Esophagus muscularis mucosa (tissue), 4 donors: ENCODE measurements at places on chromosomes 2 and 18. TPM values are rescaled to one million over a fixed set of nuclear protein-coding genes. Genes with fewer than 3 reads are reported as not detected.

- H3K36me3 ChIP-seq: no peaks in the 10 kb centered on the region
- no peak overlapping the region for H3K4me3 ChIP-seq
- no peaks in the 10 kb centered on the region for H3K27me3 ChIP-seq
- H3K4me1 ChIP-seq: peaks cover 21% of the 10 kb centered on the region
- no peak for DNase-seq
Measured at GRCh38 chr2:134305109-134305491, 51.2 kb downstream of the MGAT5 start.

DNA sequence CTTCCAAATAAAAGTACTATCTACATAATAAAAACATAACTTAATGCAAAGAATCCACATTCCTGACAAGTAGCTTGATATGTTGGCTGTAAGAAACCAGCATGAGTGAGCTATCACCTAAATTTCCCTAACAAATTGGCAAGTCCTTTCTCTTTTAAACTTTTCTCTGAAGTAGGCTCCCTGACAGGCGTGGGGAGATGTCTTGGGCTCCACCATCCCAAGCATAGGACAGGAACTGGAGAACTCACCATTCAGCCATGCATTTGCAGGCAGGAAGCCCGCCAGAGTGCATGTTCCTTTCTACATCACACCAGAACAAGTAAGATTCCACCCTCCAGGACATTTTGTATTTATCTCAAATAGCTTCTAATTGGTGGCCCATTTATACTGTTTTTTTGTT lies 921.9 kb upstream of the CELF4 start:
- no peak overlapping the region for H3K27ac ChIP-seq
- no peaks in the 10 kb centered on the region for H3K4me1 ChIP-seq
- no peak overlapping the region for H3K4me3 ChIP-seq

DNA sequence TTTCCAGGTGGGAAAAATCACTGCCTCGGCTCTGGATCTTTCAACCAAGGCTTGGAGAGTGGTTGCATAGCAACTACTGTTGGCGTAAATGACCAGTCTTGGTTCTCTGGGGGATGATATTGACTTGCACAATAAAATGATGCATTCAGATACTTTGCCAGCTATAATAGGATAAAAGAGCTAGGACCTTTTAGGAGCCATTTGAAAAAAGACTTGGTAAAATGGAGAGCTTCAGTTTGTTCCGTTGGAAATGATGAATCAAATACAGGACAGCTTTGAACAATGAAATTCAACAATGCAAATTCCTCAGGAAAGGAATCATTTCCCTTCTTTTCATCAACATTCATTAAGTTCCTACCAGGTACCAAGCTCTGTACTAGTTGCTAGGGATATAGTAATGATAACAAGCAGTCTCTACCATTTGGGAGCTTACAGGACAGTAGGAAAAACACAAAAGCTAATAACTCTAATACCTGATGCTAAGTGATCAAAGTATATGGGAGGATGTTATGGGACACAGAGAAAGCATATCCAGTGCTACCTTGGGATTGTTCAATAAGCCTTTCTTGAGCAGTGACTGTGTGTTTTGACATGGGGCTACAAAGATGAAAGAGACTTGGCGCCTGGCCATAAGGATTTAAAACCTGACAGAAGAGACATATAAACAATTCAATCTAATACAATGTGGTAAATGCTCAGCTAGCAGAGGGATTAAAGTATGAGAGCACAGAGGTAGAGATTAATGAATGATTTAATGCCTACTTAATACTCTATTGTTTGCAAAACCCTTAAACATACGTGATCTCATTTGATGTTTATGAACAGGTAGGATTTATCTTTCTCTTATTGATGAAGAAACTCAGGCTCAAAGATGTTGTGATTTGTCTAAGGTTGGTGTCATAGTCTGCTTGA lies 110.7 kb downstream of the QPCT start:
- DNase-seq: no peak
- H3K36me3 ChIP-seq: no peaks in the 10 kb centered on the region
- H3K4me3 ChIP-seq: no peak overlapping the region
- no peaks in the 10 kb centered on the region for H3K27me3 ChIP-seq
- peaks cover 46% of the 10 kb centered on the region for H3K4me1 ChIP-seq

GRCh38 chr18:48787203-48788151 lies 163.3 kb downstream of the SMAD7 start:
- H3K4me1 ChIP-seq: peaks cover 48% of the 10 kb centered on the region
- no peak overlapping the region for H3K27ac ChIP-seq
- no peaks in the 10 kb centered on the region for H3K27me3 ChIP-seq
- no peak overlapping the region for H3K4me3 ChIP-seq

DNA sequence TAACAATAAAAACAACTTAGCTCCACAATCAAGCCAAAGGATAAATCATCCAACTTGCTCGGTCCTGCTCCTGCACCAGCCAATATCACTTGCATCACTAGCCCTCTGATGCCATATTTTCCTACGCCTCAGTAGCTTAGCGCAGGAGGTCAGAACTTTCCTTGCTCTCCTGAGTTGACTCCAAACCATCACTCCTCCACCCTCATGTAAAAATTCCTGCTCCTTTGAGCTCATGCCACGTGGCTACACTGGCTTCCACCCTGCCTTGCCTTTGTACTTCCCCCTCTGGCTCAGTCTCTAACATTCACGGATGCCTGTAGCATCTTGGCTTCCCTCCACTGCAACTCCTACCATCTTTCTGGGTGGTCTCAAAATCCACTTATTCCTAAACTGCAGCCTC lies 25.2 kb downstream of the AAK1 start:
- no peak overlapping the region for H3K27ac ChIP-seq
- DNase-seq: peak; percentile 72
- no peaks in the 10 kb centered on the region for H3K27me3 ChIP-seq
- no peak overlapping the region for H3K4me3 ChIP-seq
- peaks cover 50% of the 10 kb centered on the region for H3K4me1 ChIP-seq

DNA sequence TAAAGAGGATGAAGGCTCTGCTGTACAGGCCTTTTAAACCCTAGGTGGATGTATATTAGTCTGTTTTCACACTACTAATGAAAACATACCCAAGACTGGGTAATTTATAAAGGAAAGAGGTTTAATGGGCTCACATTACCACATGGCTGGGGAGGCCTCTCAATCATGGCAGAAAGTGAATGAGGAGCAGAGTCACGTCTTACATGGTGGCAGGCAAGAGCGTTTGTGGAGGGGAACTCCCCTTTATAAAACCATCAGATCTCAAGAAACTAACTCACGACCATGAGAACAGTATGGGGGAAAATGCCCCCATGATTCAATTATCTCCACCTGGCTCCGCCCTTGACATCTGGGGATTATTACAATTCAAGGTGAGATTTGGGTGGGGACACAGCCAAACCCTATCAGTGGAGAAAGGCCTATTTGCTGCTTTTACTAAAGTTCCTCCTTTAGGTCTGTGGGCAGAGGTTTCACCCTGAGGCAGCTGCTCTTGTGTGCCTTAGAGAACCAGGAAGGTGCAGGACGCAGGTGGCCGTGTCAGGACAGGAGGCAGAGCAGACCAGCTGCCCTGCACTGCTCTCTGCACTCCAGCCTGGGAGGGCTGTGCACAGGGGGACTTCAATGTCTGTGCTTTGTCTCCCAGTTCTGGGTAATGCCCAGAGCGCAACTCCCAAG lies 178.8 kb upstream of the HDAC4 start:
- DNase-seq: no peak
- H3K36me3 ChIP-seq: no peaks in the 10 kb centered on the region
- H3K4me3 ChIP-seq: no peak overlapping the region
- no peaks in the 10 kb centered on the region for H3K27me3 ChIP-seq
- no peak overlapping the region for H3K27ac ChIP-seq
- no peaks in the 10 kb centered on the region for H3K4me1 ChIP-seq

DNA sequence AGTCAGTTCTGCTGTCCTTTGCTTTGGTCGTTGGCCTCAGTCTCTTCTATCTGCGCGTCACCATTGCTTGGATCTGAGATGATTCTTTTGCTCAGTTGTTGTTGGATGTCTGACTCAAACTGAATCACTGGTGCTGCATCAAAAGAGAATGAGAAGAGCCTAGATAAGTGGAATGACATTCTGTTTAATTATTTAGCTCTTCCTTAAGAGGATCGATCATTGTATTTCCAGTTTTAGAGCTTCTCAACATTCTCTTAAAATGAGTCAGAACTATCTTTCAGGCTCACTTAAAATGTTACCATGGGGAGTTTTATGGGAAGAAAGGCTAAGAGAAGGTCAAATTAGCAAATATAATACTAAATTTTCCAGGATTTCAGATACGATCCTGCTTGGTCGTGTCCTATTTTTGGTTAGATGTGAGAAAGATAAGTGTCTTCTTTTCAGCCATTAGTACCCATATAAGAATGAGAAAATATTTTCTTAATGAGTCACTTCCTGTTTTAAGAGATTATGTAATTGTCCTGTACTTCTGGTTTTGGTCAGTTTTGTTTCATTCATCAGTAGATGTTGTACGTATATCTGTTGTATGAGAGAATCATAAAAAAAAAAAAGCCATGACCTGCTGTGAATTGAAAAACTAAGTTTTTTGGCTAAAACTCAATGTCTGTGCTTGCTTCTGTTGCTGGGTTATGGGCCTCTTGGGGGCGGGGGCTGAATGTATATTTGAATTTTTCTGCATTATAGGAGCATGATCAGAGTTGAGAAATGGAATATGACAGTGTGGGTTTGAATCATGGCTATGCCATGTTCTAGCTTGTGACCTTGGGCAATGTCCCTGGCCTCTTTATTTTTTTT lies 31.6 kb upstream of the CASP10 start:
- peak overlapping the region; percentile 81 for H3K27ac ChIP-seq
- peaks cover 71% of the 10 kb centered on the region for H3K36me3 ChIP-seq
- no peak for DNase-seq
- no peaks in the 10 kb centered on the region for H3K27me3 ChIP-seq
- no peak overlapping the region for H3K4me3 ChIP-seq

ANKRD30BL gene
- total RNA-seq: not detected

KRTCAP3 gene
- total RNA-seq: not detected
